ENCODE measurements at places on chromosomes 16 and 17.

- DNase-seq = no peak
Observed at GRCh38 chr16:12329246-12329995, 352.9 kb downstream of the SNX29 start.

GRCh38 chr17:81245024-81245664 lies 6.0 kb downstream of the NDUFAF8 start:
- no peak for DNase-seq

GRCh38 chr16:11263737-11264136 lies 5.4 kb downstream of the TNP2 start:
- no peak for DNase-seq

- peak; percentile 68 for DNase-seq
Observed at GRCh38 chr17:75693500-75694481, 26.7 kb downstream of the SAP30BP start.

DNA sequence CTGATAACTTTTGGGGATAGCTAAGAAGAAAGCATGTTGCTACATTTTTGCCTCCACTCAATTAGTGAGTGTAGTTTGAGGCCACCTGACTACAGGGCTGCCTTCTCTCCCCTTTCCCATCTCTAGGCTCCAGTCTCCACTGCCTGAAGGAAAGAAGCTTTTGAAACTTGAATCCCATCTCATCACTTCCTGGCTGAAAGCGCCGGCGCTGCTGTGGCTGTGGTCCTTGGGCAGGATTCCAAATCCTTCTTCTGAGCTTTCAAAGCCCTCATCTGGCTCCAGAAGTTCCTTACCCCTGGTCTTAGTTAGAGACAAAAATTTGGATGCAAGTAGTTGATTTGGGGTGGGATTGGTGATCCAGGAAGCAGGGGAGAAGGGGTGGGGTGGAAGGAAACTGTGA lies 119.4 kb downstream of the FOXL1 start:
- DNase-seq = no peak

GRCh38 chr16:88282564-88283395 lies 100.0 kb upstream of the ZNF469 start:
- DNase-seq = no peak

- DNase-seq = no peak
Observed at GRCh38 chr17:77145224-77145611, 4.4 kb downstream of the SEC14L1 start.

DNA sequence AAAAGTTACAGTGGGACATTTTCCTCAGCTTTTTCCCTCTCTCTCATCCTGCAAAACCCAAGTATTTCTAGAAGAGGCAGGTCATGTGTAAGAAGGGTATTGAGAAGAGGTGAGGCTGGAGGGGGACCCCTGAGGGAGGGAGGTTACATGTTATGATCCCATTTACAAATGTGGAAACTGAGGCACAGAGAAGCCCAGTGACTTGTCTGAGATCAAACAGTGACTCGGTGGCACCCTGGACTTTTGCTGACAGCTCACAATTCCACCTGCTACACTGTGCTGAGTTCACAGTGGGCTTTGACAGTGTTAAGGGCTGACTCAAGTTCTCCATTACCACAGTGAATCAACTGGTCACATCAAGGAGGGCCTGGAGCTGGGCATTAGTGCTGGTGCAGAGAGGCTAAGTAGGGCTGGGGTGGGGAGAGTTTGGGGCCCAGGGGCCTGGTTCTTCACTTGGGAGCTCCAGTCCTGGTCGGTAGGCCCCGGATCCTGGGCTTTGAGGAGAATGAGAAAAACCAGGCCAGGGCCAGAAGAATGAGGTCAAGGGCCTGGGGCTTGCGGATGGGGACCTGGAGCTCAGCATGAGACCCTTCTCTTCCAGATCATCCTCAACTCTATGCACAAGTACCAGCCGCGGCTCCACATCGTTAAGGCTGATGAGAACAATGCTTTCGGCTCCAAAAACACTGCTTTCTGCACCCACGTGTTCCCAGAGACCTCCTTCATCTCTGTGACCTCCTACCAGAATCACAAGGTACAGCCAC lies 26.0 kb downstream of the TBX4 start:
- DNase-seq = peak; percentile 14

DNA sequence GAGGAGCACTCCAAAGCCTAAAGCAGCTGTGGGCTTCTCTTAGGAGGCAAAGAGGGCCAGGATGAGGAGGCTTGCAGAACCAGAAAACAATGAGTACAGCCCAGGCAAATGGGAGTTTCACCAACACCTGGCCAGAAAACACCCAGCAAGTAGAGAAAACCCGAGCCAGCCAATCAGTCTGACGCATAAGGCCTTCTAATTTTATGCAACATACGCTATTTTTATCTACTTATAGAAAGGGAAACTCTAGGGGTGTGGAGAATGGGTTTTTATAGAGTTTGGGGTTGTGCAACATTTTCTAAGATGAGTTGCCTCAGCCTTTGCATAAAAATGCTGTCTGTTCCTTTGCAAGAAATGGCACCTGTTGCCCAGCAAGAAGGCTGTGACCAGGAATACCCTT lies 529.0 kb upstream of the CDH5 start:
- no peak for DNase-seq

Measured in left hindlimb (tissue), 1 donor.